ENCODE measurements at places on chromosomes 6 and 20.

GRCh38 chr6:16437984-16438383 lies 199.6 kb downstream of the GMPR start:
- DNase-seq = no peak

- DNase-seq = no peak
Measured at GRCh38 chr20:17758512-17758911, 58.7 kb downstream of the BANF2 start.

- no peak for DNase-seq
Measured at GRCh38 chr6:2790588-2791449, 25.6 kb downstream of the WRNIP1 start.

DNA sequence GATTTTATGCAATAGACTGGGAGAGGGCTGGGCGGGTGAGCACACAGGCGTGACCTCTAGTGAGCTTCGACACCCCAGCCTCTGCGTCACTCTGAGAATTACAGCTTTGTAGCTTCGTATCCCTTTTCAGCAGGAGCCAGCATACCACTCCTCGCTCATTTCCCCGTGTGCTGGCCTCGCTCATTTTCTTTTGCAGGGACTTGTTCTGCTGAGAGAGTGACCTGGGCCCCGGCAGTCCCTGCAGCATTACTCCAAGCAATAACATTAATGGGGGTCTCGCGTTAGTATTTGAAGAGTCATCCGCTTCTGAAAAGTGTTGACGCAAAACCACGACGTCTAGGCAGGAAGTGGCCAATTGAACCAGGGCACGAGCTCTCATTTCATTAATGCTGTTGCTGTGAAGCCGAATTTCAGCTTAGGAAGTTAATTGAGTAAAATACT lies 193.7 kb downstream of the QKI start:
- DNase-seq = no peak

GRCh38 chr6:127510876-127511275 lies 8.3 kb downstream of the MTCL3 start:
- no peak for DNase-seq

DNA sequence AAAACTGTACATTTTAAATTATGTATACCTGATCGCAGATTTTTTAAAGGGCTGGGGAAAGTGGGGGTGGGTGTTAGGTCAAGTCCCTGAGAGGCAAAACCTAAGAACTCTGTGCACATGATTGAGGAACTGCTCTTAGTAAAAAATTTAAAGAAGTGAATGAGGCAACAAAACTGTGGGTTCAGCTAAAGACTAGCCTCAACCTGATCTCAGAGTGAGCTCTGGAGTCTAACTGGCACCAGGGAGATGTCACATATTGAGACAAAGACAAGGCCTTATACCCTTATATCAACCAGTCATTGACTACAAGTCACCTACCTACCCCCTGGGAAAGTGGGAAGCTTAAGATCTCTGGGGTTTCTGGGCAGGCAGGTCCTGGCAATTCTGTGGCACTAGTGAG lies 27.4 kb upstream of the RUNX2 start:
- DNase-seq = no peak

DNA sequence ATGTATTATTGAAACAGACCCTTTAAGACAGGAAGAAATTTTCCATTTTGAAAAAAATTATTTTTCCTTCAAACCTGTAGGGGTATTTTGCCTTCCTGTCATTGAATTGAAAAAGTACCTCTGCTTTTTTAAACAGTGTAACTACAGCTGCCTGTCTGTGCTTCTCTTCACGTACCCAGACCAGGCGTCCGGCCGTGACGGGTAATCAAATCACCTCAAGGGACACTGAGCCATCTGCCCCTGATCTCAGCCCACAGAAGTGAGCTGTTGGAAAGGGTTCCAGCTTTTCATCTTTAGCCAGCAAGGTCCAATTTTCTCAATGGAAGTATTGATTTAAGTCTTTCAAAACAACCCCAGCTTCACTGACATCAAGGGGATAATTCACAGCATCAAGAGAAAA lies 58.0 kb downstream of the SLC35D3 start:
- no peak for DNase-seq

DNA sequence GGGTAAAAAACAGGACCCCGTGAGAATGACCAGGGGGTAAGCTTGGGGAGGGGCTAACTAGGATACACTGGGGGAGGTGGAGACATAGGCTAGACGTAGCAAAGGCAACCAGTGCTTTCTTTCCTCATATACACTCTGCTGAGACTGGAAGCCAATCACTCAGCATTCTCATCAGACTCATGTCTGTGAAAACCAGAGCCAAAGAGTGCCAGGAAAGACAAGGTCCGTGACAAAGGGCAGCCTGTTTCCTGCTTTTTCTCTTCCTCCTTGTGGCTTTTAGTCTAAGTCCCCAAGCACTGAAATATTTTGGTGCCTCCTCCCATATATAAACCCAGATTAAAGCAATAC lies 97.9 kb upstream of the NEDD9 start:
- DNase-seq = no peak

DNA sequence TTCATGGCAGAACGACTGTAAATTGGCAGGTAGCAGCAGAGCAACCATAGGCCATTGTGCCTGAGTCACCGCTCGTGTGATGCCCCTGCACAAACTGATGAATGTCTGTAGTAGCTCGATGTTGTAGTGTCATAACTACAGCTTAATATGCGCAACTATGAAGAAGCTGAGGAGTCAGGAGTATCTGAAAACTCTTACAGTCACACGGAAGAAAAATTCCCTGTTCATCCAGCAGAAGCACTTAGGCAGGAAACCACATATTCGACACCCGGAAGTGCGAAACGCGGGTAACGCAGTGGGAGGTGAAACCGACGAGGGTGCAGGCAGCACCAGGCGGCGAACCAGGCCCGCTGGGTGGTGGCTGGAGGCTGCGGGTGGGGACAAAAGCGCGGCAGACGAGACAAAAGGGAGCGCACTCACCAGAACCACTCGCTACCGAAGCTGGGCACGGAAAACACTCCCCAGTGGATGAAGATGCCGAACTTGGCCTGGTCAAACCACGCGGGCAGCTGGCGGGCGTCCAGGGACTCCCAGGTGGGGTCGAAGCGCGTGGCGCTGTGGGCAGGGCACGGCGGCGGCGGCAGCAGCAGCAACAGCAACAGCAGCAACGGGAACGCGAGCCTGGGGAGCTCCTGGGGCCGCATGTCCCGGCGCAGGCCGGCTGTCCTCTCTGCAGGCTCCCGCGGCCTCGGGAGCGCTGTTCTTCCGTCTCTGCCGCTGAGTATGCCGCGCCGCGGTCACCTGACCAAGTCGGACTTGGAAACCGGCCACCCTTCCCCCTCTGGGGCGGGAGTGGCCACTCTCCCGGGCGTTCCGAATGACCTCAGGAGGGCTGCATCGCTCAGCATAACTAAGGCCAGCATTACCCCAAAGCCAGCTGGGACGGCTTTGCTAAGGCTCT lies at the start of gene FUCA2:
TSS of gene FUCA2 (minus strand) at position 730 of the 901 bp plus-strand sequence. CDS start at position 644, 86 bp downstream.
- peak; percentile 23 for DNase-seq

- no peak for DNase-seq
Measured at GRCh38 chr20:5150226-5151076, 23.6 kb downstream of the CDS2 start.

- DNase-seq = no peak
Measured at GRCh38 chr6:151497905-151498304, 4.1 kb downstream of the CCDC170 start.

- no peak for DNase-seq
Measured at GRCh38 chr6:139927236-139927635, 552.8 kb upstream of the CITED2 start.

DNA sequence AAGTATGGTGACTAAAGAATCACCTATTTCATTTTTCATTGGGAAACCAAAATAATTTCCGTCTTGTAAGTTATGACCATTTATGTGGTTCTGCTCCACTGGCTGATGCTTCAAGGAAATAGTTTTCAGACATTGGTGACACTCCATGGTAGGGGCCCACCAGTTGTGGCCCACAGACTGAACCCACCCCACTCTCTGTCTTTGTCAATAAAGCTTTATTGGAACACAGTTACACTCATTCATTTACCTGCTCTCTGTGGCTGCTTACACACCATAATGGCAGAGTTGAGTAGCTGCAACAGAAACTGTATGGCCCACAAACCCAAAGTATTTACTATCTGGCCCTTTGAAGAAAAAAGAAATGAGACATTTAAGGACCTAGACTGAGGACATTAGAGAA lies 78.5 kb downstream of the TBC1D7 start:
- no peak for DNase-seq

DNA sequence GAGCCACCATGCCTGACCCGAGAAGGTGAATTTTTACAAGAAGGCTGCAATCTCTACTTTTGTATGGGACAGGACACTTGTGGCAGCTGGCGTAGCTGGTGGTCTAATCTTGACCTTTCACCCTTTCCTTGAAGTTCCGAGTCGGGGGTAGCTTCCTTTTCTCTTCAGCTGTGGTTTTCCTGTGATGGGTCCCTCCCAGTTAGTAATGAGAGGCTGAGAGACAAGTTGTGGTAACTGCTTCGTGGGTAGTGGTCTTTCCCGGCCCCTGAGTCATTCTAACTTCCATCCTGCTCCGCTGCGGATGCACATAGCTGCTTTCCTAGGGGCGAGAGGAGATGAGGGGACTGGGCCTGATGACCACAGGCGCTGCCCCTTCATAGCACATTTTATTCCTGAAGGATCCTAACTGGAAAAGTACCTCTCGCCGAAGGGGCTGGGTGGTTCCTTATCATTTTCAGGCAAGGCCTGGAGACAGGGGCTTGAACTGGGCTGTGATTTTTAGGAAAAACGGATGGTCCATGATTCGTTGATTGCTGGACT lies 3.1 kb downstream of the SYNJ2 start:
- DNase-seq = no peak

Measured in activated naive CD8-positive, alpha-beta T cell treated with anti-CD3 and anti-CD28 coated beads, Interleukin-2, amount 50 U/mL, for 16 hours (primary cell).